Retina (tissue), 1 donor: ENCODE measurements at places on chromosomes 5 and 9.

- DNase-seq: no peak
These were observed 26.6 kb upstream of the SLC46A2 start for GRCh38 chr9:112917047-112917986.

- DNase-seq: no peak
These were observed 3.4 kb downstream of the RPL37 start for GRCh38 chr5:40831346-40832210.

DNA sequence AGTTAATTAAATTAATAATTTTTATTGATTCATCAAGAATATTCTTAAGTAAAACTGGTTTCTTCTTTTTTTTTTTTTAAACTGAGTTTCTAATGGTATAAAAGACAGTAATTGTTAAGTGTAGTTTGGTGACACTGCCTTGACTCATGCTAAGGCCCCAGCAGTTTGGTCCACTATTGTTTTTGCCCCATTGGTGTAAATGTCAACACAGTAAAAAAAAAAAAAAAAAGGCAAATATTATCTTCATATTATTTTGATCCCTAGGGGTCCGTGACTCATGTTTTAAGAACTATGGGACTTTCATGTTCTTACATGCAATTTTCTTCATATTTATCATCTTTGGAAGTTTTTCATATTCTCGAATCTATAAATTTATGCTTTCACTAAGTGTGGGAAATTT lies 29.2 kb upstream of the JAK2 start:
- no peak for DNase-seq

GRCh38 chr9:92616655-92617111 lies 53.2 kb downstream of the IPPK start:
- no peak for DNase-seq

GRCh38 chr5:150918613-150919012 lies 13.8 kb upstream of the ZNF300 start:
- no peak for DNase-seq

GRCh38 chr9:17531642-17532254 lies 47.1 kb upstream of the SH3GL2 start:
- DNase-seq: peak; percentile 55

DNA sequence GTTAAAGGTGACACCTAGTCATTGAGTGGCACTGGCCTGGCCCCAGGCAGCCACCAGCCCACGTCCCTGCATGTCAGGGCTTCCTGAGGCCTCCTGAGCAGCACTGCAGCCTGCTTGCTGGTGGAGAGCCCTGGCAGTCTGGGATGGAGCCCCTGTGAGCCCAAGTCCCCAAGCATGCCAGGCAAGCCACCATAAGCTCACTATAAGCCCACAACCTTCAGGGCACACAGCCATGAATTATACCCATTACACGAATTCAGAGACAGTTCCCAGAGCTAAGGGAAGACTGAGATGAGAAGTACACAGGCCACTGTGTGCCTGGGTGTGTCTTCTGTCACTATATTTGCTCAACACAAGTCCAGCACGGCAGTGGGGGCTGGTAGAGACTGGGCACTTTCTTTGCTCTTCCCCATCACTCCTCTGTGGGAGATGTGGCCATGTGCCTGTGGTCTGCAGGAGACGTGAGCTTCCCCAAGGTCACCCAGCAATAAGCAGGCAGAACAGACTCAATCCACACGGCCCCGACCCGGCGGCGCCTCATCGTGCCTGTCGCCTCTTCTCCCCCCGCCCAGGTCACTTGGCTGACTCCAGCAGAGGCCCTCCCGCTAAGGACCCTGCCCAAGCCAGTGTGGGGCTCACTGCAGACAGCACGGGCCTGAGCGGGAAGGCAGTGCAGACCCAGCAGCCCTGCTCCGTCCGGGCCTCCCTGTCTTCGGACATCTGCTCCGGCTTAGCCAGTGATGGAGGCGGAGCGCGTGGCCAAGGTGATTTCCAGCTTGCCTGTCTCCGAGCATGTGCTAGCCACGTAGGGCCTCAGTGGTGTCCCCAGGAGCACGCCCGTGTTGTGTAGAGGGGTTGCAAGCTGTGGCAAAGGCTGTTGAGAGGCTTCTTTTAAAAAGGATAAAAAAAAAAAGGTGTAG lies 114.8 kb downstream of the WNK2 start:
- no peak for DNase-seq

- no peak for DNase-seq
These were observed 11.7 kb upstream of the QRFP start for GRCh38 chr9:130908146-130908877.

- no peak for DNase-seq
These were observed 203.6 kb downstream of the SPATA31D1 start for GRCh38 chr9:82192211-82192610.
